Stimulated activated CD4-positive, alpha-beta T cell treated with anti-CD3 and anti-CD28 coated beads, Interleukin-4, amount 100 ng/mL, for 4 hours (primary cell): ENCODE measurements at places on chromosomes 12 and 14.

DNA sequence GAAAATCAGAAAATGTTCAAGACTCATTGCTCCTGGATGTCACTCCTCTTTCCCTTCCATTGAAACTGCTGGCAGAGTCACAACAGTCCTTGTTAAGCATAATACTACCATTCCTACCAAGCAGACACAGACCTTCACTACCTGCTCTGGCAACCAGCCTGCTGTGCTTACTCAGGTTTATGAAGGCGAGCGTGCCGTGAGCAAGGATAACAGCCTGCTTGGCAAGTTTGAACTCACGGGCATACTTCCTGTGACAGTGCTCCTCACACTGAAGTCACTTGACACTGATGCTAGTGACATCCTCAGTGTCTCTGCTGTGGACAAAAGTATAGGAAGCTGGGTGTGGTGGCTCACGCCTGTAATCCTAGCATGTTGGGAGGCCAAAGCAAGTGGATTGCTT lies 15.7 kb upstream of the PHETA1 start:
- no peak for DNase-seq

- no peak for DNase-seq
Measured at GRCh38 chr12:19456176-19456575, 16.9 kb downstream of the AEBP2 start.

DNA sequence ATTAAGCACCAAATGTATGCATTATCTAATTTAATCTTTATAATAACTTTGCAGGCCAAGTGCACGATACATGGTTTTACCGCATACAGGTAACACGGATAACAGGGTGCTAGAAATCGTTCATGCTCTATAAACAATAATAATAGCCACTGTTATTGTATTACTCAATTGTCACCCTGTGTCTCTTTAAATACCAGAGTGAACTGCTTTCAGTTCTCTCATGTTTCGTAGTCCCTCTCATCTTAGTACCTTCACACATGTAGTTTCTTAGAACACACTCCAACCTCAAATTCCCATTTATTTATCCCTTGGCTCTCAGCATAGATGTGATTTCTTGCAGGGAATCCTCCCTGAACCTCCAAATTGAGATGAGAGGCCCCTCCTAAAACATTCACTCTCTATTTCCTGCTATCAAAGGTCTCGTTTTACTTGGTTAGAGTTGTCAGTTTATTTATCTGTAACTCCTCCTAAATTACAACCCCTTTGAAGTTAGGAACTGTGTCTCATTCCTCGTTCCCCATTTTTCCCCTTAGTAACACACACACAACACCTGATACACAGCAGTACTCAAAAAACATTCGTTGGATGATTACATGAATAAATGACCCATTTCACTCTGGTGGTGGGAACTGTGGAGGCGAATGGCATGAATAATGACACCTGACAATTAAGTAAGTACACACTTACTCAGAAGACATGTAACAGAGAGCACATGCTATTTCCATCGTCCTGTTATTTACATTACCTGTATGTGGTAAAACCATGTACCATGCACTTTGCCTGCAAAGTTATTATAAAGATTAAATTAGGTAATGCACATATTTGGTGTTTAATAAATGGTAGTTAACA lies 134.6 kb downstream of the BTG1 start:
- no peak for DNase-seq

DNA sequence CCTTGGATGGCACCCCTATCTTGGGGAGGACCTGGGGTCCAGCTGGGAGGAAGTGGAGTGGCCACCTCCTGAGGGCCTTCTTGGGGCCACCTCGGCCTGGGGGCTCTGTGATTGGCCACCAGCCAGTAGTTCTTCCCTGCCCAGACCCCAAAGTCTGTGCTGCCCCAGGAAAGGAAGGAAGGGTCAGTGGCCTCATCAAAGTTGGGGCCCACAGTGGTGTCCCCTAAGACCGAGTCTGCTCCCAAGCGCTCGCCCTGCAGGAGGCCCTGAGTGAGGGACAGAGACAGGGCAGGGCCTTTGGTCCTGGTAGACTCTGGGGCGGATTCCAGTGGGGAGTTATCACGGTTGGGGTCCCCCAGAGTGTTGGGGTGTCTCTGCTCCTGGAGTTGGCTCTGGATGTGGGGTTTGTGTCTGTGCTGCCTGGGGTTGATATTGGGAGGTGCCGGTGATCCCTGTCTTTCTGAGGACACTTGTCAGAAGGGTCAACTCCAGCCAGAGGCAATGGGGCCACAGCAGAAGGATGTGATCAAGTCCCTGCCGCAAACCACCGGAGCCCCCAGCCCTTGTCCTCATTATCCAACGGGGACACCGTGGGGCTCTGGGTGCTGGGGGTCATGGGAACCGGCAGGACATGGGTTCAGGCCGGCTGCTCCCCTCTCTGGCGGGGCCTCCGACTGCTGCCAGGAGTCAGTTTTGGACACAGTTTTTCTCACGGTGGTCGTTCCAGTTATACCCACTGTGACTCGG lies 364.3 kb downstream of the TMEM121 start:
- DNase-seq: no peak

DNA sequence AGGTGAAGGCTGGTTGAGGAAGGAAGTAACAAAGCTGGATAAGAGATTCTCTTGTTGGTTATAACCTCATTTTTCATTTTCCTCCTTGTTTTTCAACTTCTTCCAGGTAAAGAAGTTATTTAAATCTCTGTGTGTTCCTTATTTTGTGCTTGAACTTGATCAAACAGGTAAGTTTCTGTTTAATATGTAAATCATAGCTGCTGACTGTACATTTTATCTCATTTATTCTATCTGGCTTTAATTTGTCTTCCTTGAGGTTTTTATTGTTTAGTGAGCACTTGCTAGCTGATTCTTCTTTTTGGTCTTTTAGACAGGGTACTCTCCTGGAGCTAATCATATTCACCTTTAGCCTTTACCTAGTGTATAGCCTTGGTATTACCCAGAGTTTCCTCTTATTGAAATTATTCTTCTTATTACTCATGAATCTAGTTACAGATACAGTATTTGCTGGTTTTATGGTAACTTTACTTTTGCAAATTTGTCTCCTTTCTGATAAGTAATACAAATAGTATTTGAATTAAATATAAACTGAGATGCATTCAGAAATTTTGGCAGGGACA lies 42.4 kb downstream of the TXNRD1 start:
- no peak for DNase-seq

DNA sequence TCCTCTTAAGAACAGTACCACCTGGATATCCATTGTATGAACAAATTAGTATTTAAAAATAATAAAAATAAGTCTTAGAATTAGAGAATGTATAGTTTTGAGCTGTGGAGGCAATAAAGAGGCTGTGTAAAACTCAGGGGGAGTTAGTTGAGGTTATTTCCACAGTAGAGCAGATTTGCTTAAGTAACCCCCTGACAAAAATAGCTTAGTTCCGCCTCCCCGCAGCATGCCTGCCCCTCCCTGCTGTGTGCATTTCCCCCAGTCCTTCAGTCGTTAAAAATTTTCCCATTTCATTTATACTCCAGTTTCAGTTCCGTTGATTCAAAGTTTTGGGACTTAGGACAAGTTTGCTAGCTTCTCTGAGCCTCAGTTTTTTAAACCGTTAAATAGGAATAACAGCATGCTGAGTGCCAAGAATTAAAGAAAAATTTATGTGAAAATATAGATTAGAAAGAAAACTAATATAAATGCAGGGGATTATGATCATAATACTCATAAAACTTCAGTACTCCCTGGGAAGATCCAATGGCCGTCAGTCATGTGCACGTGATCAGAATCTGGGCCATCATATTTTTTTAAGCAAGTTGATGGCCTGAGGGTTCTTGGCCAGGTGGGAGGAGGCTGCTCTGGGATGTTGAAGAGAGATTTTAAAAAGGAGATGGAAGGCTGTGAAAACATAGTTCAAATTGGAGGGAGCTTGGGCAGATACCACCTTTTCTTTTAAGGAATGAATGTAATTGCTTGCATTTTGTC lies 14.5 kb upstream of the SLC38A2 start:
- no peak for DNase-seq

- no peak for DNase-seq
Measured at GRCh38 chr12:49345825-49346658, 646 bp upstream of the DNAJC22 start.

- DNase-seq: no peak
Measured at GRCh38 chr12:6387541-6387940, 3.6 kb downstream of the LTBR start.

- DNase-seq: no peak
Measured at GRCh38 chr12:131921866-131922769, 7.0 kb upstream of the PUS1 start.

DNA sequence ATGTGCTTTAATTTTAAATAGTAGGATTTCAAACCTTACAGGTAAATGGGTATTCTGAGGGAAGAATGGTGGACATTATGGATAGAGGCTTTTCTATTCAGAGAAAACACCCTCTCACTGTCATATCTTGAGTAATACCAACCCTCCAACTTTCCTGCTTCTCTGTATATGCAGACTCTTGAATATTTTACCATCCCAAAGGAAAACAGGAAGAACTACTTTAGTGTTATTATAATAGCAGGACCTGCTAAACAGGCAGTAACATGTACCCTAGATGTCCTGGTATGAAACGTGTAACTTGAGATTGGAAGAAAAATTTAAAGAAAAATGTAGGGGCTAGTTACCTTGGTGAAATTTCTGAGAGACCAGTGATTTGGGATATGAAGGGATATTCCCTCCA lies 82.9 kb upstream of the TRHDE start:
- DNase-seq: no peak

DNA sequence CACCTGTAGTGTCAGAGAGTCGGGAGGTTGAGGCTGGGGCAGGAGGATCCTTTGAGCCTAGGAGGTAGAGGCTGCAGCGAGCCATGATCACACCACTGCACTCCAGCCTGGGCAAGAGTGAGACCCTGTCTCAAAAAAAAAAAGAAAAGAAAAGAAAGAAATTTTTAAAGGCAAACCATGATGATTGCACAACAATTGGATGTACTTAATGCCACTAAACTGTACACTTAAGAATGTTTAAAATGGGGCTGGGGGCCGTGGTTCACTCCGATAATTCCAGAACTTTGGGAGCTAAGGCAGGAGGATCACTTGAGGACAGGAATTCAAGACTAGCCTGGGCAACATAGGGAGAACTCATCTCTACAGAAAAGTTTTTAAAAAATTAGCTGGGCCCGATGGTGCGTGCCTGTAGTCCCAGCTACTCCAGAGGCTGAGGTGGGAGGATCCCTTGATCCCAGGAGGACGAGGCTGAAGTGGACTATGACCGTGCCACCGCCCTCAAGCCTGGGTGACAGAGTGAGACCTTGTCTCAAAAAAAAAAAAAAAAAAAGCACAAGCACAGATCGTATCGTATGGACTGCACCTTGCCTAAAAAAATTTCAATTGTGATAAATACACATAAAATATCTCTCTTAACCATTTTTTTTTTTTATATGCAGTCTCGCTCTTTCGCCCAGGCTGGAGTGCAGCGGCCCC lies 32.7 kb downstream of the JAG2 start:
- DNase-seq: no peak

DNA sequence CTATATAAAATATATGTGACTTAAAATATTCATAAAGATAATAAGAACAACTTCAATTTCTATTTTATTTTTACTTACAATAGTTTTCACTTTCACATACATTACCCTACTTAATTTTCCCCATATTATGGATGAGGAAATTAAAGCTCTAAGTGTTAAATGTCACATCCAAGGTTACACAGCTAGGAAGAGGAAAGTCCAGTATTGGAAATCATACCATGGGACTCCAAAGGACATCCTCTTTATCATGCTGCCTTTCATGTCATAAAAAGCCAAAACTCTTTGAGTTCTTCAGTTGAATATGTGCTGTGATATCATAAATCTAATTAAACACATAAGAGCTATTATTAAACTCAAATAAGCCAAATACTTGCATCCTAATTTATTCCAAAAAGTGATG lies 172.4 kb upstream of the GARIN2 start:
- no peak for DNase-seq

DNA sequence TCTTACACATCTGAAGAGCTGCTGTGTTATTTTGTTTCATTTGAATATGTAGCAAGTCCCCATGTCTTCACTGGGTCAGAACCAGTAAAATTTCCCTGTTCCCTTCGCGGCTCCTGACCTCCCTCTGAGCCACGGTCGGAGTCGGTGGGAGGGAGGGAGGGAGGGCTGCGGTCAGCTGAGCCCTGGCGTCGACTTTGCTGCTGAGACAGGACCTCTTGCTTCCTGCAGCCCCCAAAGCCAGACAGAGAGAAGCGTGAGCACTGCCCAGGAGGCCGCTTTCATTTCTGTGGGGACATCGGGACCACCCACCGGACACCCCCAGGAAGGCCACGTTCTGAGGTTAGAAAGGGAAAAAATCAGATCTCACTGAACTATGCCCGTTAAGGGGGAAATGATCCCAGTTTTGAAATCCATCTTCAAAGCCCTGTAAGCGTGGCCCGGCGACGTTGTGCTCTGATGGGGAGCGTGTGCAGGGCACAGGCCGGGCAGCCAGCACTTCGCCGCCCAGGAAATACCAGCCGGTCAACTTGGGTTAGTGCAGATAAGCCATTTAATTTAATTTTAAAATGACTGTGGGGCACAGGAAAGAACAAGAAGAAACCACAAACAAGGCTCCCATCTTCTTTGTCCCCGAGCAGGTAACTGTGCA lies 42.1 kb downstream of the NOC4L start:
- DNase-seq: no peak

DNA sequence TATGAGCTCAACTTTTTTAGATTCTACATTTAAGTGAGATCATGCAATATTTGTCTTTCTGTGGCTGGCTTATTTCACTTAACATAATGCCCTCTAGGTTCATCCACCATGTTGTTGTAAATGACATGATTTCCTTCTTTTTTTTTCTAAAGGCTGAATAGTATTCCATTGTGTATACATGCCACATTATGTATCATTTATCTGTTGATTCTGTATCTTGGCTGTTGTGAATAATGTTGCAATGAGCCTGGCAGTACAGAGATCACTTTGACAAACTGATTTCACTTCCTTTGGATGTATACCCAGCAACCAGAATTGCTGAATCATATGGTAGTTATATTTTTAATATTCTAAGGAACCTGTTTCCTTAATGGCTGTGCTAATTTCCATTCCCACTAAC lies 19.1 kb downstream of the FBXW8 start:
- no peak for DNase-seq

DNA sequence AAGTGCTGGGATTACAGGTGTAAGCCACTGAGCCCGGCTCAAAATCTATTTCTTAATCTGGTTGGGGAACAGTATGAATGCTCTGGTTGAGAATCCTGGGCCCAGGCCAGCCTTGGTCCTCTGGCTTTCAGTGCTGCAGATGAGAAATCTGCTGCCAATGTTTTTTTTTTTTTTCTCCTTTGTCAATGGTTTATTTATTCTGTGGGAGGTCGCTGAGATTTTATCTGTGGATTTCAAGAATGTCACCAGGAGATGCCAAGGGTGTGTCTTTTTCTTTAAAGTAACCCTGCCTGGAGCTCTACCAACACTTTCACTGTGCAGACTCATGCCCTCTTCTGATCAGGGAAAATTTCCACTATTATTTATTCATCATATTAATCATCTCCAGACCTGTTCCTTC lies 3.6 kb downstream of the SLC25A29 start:
- DNase-seq: no peak

DNA sequence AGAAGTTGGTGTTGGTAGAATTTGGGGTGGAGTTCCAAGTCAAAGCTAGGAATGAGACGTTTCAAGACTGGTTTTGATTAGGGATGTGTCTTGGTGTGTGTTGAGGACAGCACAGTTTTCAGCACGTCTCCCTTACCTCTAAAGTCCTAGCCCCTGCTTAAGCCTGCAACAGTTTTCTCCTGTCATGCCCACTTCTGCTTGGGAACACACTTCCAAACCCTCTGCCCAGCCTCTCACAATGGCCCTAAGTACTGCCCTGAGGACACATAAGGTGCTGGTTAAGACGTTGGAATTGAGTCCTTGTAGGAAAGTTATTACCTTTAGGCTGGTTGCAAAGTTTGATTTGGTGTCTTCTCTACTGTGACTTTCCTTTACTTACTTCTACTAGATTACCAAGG lies 710 bp upstream of the BMAL2 start:
- no peak for DNase-seq
